ENCODE measurements at places on chromosomes 2 and 18.

GRCh38 chr2:85042330-85042729 is 71.4 kb downstream of the KCMF1 start:
- DNase-seq, result no peak

- DNase-seq, result no peak
These were observed 41.1 kb upstream of the NAB1 start for GRCh38 chr2:190607657-190608357.

- DNase-seq, result no peak
These were observed 77.5 kb upstream of the MYL1 start for GRCh38 chr2:210392469-210392881.

DNA sequence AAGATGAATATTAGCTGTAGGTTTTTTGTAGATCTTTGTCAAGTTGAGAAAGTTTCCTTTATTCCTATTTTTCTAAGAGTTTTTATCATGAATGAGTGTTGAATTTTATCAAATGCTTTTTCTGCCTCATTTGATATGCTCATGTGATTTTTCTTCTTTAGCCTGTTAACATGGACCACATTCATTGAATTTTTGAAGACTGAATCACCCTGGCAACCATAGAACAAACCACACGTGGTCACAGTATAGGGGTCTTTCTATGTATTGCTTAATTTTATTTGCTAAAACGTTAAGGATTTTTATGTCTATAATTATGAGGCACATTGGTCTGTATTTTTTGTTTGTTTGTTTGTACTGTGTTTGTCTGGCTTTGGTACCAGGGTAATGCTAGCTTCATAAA is 201.7 kb upstream of the CWC22 start:
- no peak for DNase-seq

DNA sequence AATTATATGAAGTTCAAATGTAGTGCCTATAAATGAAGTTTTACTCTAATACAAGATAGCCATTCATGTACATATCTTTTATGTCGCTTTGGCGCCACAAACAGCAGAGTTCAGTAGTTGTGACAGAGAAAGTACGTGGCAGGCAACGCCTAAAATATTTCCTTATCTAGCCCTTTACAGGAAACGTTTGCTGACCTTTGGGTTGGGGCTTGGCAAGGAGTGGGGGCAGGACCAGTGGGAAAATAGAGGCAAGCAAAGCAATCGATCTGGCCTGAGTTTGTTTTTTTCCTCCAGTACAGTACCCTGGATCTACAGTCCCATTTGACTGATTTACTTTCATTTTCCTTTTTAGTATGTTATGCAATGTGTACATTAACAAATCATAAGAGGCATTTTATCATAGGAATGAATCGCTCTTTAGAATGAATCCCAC is 13.1 kb downstream of the CCDC68 start:
- no peak for DNase-seq

DNA sequence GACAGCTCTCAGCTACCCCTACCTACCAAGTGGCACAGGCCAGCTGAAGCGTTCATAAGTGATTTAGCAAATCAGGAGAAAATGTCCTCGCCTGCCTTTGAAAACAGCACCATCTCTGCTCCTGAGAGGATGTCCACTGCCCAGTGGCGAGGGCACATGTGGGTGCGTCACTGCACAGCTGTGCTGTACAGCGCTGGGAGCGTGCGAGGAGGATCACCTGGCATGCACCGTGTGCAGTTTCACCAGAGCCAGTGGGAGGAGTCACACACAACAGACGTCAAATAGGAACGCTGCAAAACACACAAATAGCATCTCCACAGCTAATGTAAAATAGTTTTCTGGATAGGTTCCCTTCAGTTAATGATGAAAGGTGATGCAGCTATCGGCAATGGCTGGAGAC is 154.1 kb downstream of the HDAC4 start:
- no peak for DNase-seq

GRCh38 chr2:15980605-15981098 is 40.3 kb downstream of the MYCN start:
- DNase-seq, result no peak

GRCh38 chr2:24208490-24208889 is 33.6 kb downstream of the FAM228A start:
- no peak for DNase-seq

GRCh38 chr2:217573571-217573970 is 429.2 kb downstream of the TNS1 start:
- no peak for DNase-seq

- DNase-seq, result no peak
These were observed 98.3 kb upstream of the EPC2 start for GRCh38 chr2:148546270-148546669.

- no peak for DNase-seq
These were observed 96.4 kb downstream of the TGOLN2 start for GRCh38 chr2:85231468-85231805.

- DNase-seq, result no peak
These were observed 268.2 kb upstream of the PXDN start for GRCh38 chr2:2012505-2012904.

DNA sequence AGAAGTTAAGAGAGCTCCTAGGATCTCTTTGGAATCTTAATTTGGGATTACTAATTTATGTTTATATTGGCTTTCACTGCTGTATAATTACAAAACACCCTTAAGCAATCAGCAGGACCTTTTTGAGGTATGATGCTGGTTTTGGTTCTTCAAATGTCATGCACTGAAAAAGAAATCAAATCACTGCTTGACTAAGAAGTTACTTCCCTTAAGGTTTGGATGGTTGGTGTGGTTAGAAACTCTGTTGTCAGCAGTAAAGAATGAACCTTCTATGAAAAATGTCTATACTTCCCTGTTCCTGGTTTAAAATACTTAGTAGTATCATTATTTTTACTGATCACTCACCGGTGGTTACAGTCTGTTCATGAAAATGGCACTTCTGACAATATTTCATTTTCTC is 5.5 kb downstream of the COLEC12 start:
- DNase-seq, result no peak

DNA sequence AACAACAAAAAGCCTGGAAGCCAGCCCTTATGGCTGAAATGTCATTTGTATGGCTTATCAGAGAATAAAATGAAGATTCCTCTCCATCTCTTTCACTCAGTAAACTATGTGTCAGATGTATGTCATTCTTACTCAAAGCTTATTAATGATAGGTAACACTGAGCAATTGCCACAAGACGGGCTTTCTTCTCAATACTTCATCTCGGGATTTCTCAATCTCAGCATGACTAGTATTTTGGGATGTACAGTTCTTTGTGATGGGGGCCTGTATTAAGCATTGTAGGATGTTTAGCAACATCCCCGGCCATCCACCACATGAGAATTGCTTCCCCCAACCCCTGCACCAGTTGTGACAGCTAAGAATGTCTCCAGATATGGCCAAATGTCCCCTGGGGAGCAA is 80.2 kb downstream of the MREG start:
- DNase-seq, result no peak

DNA sequence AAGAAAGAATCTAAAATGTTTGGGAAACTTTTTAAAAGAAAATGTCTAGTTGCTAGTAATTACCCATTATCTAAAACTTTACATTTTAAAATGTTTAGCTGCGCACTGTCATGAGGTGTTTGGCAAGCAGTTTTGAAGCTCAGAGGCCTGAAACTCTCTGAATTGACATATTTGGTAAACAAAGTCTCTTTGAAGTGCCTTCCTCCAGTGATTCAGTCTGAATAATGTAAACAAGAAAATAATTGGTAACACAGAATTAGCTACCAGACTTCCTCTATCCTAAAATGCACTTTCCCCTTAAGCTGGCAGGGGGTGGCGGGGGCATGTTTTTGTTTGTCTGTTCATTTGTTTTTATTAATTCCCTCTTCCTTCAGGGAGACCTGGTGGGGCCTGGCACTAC is 61.4 kb downstream of the WDR75 start:
- DNase-seq, result no peak

DNA sequence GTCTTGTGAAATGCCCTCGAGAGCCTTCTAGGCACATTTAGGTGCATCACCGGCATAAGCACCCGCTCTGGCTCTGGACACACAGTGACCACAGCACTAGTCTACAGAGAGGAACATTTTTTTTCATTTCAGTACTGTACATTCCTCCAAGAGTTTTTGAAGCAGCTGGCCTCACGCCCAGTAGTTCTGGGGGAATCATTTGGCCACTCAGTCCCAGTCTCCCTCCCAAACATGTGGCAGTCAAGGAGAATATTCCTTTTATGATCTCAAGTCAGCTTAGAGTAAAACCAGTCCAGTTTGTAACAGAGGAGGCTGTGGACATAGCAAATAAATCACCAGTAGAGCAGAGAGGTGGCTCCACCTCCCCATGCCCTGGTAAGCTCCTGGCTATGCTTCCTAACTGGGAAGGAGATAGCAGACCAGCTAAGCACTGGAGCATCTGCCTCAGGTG is 48.1 kb downstream of the KCNE4 start:
- no peak for DNase-seq

DNA sequence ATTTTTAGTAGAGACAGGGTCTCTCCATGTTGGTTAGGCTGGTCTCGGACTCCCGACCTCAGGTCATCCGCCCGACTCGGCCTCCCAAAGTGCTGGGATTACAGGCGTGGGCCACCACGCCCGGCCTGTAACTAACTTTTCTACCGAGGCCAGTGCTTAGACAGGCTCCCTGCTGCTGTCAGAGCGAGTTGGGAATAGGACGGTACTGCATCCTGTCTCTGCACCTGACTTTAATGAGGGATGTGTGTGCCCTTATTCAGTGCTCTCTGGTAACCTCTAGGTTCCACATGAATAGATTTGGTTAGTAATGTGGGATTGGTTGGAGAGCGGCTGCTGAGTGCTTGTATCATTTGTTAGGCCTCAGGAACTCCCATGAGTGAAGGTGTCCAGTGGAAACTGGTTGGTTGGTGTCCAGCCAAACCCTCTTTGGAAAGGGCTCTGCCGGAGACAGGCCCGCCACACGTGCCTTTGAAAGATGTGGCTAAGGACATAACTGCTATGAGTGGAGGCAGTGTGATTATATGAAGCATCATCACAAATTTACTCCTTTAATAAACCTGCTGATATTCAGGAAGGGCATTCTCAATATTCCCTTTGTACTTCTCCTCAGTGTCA is 36.6 kb downstream of the MYOM1 start:
- DNase-seq, result no peak

DNA sequence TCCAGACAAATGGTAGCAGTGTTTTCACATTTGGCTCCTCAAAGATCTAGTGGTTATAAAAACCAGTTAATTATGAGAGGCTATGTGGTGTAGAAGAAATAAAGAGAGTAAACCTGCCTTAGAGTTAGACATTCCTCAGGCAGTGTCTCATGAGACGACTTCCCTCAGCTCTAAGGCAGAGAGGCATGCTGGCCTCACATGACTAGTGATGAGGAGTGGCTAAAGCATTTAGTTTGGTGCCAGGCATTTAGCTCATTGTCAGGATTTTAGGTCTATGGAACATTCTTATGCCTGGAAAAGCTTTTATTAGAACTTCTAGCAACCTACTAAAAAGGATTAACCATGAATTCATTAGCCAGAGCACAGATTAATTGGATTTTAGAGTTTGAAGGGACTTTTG is 90.3 kb downstream of the RPRM start:
- DNase-seq, result no peak

- DNase-seq, result no peak
These were observed 204.1 kb downstream of the CELF4 start for GRCh38 chr18:37361335-37362157.

DNA sequence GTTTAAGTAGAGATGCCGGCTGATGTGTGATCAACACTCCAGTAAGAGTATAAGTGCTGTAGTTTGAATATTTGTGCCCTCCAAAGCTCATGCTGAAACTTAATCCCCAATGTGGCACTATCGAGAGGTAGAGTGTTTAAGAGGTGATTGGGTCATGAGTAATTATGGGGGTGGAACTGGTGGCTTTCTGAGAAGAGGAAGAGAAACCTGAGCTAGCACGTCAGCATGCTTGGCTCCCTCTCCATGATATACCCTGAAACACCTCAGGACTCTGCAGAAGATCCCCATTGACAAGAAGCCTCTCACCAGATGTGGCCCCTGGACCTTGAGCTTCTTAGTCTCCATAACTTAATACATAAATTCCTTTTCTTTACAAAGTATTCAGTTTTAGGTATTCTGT is 584.8 kb downstream of the TSN start:
- DNase-seq, result no peak
